ENCODE measurements at places on chromosomes 7 and 10. TPM values are rescaled to one million over a fixed set of nuclear protein-coding genes. Genes with fewer than 3 reads are reported as not detected.

GRCh38 chr10:1402016-1402770, 335.1 kb downstream of the ADARB2 start:
- DNase-seq, result no peak
- no peaks in the 10 kb centered on the region for H3K36me3 ChIP-seq
- H3K27me3 ChIP-seq, result no peaks in the 10 kb centered on the region
- H3K27ac ChIP-seq, result no peak overlapping the region

DNA sequence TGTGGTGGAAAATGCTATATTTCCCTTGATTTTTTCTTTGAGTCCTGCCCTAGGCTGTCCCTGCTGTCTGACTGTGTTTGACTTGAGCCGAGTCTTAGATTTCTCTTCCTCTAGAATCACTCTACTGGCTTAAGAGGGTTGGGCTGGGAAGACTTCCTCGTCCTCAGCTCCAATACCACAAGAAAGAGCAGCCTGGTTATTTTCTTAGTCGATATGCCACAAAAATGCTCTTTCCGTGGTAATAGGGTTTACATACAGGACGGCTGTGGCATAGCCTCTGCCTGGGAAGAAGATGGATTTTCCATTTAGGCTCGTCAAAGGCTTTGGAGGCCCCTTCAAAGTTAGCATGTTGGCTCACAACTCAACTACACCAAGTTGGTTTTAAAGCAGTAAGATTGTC, 212.0 kb upstream of the IGFBP3 start:
- no peaks in the 10 kb centered on the region for H3K27me3 ChIP-seq
- no peak for DNase-seq
- no peak overlapping the region for H3K27ac ChIP-seq

DNA sequence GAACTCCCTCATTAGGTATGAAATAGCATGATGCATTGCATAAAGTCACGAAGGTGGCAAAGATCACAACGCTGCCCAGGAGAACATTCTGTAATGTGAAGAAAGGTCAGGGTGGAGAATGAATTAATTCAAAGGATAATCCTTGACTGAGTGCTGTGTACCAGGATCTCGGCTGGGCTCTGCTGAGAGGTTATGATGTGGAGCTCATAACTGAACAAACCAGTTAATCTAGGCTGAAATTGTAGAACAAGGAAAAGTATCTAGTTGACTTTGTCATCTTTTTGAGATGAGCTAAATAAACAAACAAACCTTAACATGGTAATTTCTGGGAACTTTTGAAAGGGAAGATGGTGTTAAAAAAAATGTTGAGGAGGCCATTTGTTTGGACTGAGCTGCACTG, 6.1 kb downstream of the MSMB start:
- DNase-seq, result no peak
- no peak overlapping the region for H3K4me3 ChIP-seq
- H3K36me3 ChIP-seq, result no peaks in the 10 kb centered on the region
- H3K27ac ChIP-seq, result no peak overlapping the region
- peaks cover 1% of the 10 kb centered on the region for H3K4me1 ChIP-seq
- H3K27me3 ChIP-seq, result peaks cover 14% of the 10 kb centered on the region

DNA sequence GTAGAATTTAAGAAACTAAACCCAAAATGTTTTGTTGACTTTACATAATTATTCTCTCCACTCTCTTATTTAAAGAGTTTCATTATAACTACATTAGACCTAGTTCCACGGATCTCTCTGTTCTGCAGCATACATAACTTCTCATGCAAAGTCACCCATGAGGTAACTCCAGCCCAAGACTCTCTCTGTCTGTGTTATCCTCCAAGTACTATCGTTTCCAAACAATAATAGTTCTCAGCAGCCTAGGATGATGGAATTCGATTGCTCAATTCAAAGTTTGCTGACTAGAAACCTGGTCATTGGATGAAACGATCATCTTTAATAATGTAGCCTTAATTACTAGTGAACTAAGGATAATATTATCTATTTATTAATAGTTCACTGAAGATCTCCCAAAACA, 203.1 kb upstream of the PTN start:
- no peaks in the 10 kb centered on the region for H3K36me3 ChIP-seq
- H3K4me3 ChIP-seq, result no peak overlapping the region
- no peaks in the 10 kb centered on the region for H3K27me3 ChIP-seq
- H3K27ac ChIP-seq, result no peak overlapping the region
- DNase-seq, result no peak

DNA sequence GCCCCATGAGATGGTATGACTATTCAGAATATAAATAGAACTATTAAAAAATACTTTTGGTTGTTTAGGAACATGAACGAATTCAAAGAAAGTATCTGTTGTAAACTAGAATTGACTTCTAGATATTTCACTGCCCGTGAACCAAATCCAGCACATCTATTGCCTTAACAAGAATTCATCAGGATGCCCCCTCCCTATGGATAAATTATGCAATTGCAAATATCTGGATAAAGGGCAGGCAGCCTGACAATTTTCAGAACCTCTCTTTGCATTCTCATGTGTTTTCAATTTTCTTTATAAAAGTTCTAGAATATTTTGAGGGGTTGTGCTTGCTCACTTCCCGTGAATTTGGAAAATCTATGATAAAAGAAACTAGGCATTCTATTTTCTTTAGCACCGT, 822.1 kb upstream of the SORCS1 start:
- no peak for DNase-seq
- H3K4me3 ChIP-seq, result no peak overlapping the region
- no peaks in the 10 kb centered on the region for H3K36me3 ChIP-seq
- no peak overlapping the region for H3K27ac ChIP-seq

DNA sequence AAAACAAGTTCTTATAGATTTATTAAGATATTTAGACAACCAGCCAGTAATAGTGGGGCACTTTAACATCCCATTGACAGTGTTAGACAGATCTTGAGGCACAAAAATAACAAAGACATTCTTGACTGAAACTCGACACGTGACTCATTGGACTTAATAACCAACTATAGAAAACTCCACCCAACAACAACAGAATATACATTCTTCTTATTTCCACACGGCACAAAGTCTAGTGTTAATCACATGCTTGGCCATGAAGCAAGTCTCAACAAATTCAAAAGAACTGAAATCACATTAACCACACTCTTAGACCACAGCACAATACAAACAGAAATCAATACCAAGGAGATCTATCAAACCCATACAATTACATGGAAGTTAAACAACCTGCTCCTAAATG, 138.1 kb downstream of the ARL5B start:
- H3K4me3 ChIP-seq, result no peak overlapping the region
- H3K36me3 ChIP-seq, result no peaks in the 10 kb centered on the region
- no peaks in the 10 kb centered on the region for H3K4me1 ChIP-seq

DNA sequence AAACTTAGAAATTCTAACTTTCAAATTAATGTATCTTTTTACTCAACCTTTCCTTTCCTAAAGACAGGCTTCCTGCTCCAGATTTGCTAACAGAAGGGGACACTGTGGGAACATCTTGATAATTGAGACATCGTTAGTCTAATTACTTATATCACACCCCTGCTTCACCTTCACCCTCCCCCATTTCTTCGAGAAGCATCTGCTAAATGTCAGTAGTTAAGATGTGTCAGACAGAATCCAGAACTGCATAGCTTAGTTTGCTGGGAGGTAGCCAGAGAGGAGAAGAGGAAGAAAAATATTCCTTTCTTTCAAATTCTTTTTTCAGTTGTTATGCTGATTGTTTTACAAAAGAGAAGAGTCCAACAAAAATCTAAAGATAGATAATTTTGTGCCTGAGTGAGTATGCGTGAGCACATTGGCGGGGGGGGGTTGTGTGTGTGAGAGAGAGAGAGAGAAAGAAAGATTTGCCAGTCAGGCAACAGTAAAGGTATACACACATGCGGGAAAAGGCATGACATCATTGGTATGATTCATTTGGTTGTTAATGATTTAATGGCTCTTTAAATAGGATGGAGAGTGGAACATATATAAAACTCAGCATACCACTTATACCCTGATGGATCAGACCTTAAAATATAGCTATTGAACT, 192.4 kb downstream of the PTN start:
- H3K27me3 ChIP-seq, result no peaks in the 10 kb centered on the region
- H3K36me3 ChIP-seq, result no peaks in the 10 kb centered on the region
- H3K27ac ChIP-seq, result no peak overlapping the region
- no peaks in the 10 kb centered on the region for H3K4me1 ChIP-seq

GRCh38 chr7:13834328-13834761, 155.1 kb downstream of the ETV1 start:
- no peak overlapping the region for H3K27ac ChIP-seq
- H3K27me3 ChIP-seq, result no peaks in the 10 kb centered on the region
- H3K36me3 ChIP-seq, result no peaks in the 10 kb centered on the region
- no peak for DNase-seq
- H3K4me3 ChIP-seq, result no peak overlapping the region

Gene MYPN
- total RNA-seq, result not detected

DNA sequence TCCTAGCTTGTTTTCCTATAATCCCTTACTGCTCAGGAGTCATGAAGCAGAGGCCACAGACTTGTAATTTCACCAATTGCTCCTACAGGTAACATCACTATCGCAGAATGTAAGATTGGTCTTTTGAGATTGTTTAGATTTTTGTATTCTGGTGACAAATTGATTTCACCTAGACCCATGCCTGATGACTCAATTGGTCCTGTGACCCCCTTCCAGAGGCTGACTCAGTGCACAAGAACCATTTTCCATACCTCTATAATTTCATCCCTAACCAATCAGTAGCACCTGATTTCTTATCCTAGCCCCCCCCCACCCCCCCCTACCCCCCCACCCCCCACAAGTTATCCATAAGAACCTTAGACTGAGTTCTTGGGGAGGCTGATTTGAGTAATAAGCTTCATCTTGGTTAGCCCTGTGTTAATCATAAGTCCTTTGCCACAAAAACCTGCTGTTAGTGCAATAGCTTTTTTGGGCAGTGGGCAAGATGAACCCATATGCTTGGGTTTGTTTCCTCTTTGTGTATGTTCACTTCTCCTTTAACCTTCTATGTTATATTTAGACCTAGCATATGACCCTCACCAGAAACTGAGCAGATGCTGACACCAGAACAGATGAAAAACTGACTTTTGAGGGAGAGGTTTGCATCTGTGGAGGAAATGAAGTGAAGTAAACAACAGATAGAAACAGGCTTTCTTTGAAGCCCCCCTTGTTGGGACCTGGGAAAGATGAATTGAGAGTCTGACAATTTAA, 187.1 kb downstream of the KIF20B start:
- H3K4me3 ChIP-seq, result no peak overlapping the region
- H3K27ac ChIP-seq, result no peak overlapping the region
- no peaks in the 10 kb centered on the region for H3K4me1 ChIP-seq
- H3K27me3 ChIP-seq, result peaks cover 18% of the 10 kb centered on the region

- H3K36me3 ChIP-seq, result peaks cover 9% of the 10 kb centered on the region
- DNase-seq, result peak; percentile 90
- peaks cover 2% of the 10 kb centered on the region for H3K27me3 ChIP-seq
- H3K4me3 ChIP-seq, result peak within 1 kb of the TSS; percentile 93
- peaks cover 35% of the 10 kb centered on the region for H3K4me1 ChIP-seq
Measured at GRCh38 chr10:87817609-87818504, at the start of gene ATAD1. TSS of gene ATAD1 (minus strand) at chr10:87818226. CDS start at chr10:87814599, 3,627 bp downstream.

- no peak overlapping the region for H3K4me3 ChIP-seq
- peaks cover 6% of the 10 kb centered on the region for H3K4me1 ChIP-seq
- DNase-seq, result no peak
- H3K36me3 ChIP-seq, result no peaks in the 10 kb centered on the region
- peaks cover 3% of the 10 kb centered on the region for H3K27me3 ChIP-seq
Measured at GRCh38 chr10:114337510-114338462, 66.5 kb downstream of the AFAP1L2 start.

Gene FAM25C
- not detected for total RNA-seq

- H3K36me3 ChIP-seq, result no peaks in the 10 kb centered on the region
- H3K27me3 ChIP-seq, result no peaks in the 10 kb centered on the region
- no peak overlapping the region for H3K4me3 ChIP-seq
Measured at GRCh38 chr10:58028597-58029366, 238.9 kb downstream of the IPMK start.

GRCh38 chr10:101569323-101569621, 18.8 kb downstream of the POLL start:
- peak overlapping the region; percentile 73 for H3K4me3 ChIP-seq
- peaks cover 18% of the 10 kb centered on the region for H3K4me1 ChIP-seq
- peaks cover 47% of the 10 kb centered on the region for H3K27me3 ChIP-seq
- H3K27ac ChIP-seq, result no peak overlapping the region
- DNase-seq, result no peak
- no peaks in the 10 kb centered on the region for H3K36me3 ChIP-seq

- H3K4me3 ChIP-seq, result no peak overlapping the region
- DNase-seq, result no peak
- no peaks in the 10 kb centered on the region for H3K27me3 ChIP-seq
- H3K4me1 ChIP-seq, result no peaks in the 10 kb centered on the region
- H3K27ac ChIP-seq, result no peak overlapping the region
Measured at GRCh38 chr10:111098679-111099437, 22.0 kb downstream of the ADRA2A start.

DNA sequence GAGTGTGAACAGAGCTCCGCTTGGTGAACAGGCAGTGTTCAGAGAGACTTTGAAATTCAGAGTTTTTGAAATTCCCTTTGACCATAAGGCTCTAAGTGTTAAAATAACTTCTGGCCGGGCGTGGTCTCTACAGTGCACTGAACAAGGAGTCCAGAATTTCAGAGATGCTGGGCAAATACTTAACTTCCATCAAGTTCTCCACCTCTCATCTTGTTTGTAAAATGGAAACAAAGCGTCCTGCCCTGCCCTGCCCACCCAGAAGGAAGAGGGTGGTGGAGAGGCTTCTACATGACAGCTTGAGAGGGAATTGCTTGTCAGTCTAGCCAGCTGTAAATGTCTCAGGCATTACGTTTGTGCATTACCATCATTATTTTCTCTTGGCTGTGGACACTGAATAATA, 102.6 kb downstream of the RGS10 start:
- H3K27me3 ChIP-seq, result no peaks in the 10 kb centered on the region
- peaks cover 4% of the 10 kb centered on the region for H3K4me1 ChIP-seq
- no peak for DNase-seq
- peaks cover 14% of the 10 kb centered on the region for H3K36me3 ChIP-seq
- no peak overlapping the region for H3K4me3 ChIP-seq

DNA sequence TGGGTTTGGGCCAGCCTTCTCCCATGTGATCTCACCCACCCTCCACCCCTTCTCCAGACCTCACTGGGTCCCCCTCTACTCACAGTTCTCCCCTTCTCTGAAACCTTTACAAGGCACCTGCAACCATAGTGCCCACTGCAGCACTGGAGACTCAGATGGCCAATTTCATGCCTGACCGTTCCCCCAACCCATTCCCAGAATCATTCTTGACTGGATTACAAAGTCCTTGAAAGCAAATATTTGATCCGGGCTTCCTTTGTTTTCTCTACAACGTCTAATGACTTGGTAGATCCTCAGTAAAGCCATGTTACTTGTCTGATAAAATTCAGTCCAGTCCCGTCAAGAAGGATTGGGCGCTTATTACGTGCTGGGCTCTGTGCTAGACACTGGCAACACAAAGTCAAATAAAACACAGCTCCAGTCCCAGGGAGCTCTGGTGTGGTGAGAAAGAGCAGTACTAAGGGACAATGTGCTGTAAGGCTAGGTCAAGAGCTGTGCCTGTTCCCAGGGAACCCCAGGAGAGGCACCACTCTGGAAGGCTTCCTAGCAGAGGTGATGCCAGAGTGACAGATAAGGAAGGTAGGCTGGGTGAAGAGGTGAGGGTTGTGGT, 36.5 kb downstream of the SH3PXD2A start:
- H3K4me1 ChIP-seq, result peaks cover 3% of the 10 kb centered on the region
- H3K4me3 ChIP-seq, result no peak overlapping the region
- DNase-seq, result no peak
- no peak overlapping the region for H3K27ac ChIP-seq
- peaks cover 32% of the 10 kb centered on the region for H3K27me3 ChIP-seq

Measured in activated CD4-positive, alpha-beta T cell treated with anti-CD3 and anti-CD28 coated beads, Interleukin-2, amount 10 ng/mL, durations not matched to agents 7 days and 5 days (primary cell).